ENCODE measurements at places on chromosomes 5 and 9. TPM values are rescaled to one million over a fixed set of nuclear protein-coding genes. Genes with fewer than 3 reads are reported as not detected.
A peak's percentile ranks its signal among the peaks of the same experiment; 100 is the strongest.

DNA sequence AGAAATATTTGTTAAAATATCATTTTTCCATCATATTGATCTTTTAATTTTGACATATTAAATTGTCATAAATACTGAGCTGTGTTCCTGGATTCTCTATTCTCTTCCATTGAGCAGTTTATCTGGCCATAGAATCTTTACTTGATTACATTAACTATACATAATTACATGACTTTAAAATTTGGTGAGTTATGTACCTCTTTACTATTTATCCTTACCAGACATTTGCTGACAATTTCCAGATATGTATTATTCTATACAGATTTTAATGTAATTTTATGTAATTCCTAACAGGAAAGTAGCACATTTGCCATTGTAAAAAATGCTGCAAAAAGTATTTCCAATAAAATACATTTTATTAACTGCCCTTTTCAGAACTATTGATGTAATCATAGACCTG is 770.3 kb downstream of the KCTD16 start:
- no peaks in the 10 kb centered on the region for H3K4me1 ChIP-seq
- H3K4me3 ChIP-seq, result no peak overlapping the region
- H3K27me3 ChIP-seq, result no peaks in the 10 kb centered on the region
- no peaks in the 10 kb centered on the region for H3K36me3 ChIP-seq
- no peak overlapping the region for H3K27ac ChIP-seq
- no peak for DNase-seq

GRCh38 chr9:86043999-86044398 is 55.4 kb downstream of the GOLM1 start:
- no peaks in the 10 kb centered on the region for H3K36me3 ChIP-seq
- DNase-seq, result peak; percentile 30
- no peaks in the 10 kb centered on the region for H3K27me3 ChIP-seq
- H3K27ac ChIP-seq, result no peak overlapping the region
- no peak overlapping the region for H3K4me3 ChIP-seq
- H3K4me1 ChIP-seq, result no peaks in the 10 kb centered on the region

- no peak overlapping the region for H3K4me3 ChIP-seq
- no peak overlapping the region for H3K27ac ChIP-seq
- no peaks in the 10 kb centered on the region for H3K36me3 ChIP-seq
- no peaks in the 10 kb centered on the region for H3K4me1 ChIP-seq
- no peaks in the 10 kb centered on the region for H3K27me3 ChIP-seq
Measured at GRCh38 chr9:135359764-135360163, 119.8 kb upstream of the PPP1R26 start.

DNA sequence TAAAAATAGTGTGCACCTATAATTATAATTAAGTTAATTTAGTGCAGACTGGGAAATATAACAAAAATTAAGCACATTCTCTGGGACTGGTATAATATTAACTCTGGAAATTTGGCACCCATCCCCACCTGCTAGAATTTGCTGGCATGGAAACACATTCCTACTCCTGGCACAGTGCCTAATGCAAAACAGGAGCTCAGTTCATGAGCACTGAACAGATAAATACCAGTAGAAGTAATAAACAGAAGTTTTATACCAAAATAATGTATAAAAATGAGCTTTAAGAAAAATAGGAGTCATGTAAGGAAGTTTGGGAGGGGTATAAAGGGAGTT is 23.7 kb upstream of the NPR3 start:
- no peaks in the 10 kb centered on the region for H3K36me3 ChIP-seq
- H3K27ac ChIP-seq, result no peak overlapping the region
- no peak for DNase-seq
- H3K27me3 ChIP-seq, result peaks cover 9% of the 10 kb centered on the region
- H3K4me1 ChIP-seq, result no peaks in the 10 kb centered on the region
- H3K4me3 ChIP-seq, result no peak overlapping the region

DNA sequence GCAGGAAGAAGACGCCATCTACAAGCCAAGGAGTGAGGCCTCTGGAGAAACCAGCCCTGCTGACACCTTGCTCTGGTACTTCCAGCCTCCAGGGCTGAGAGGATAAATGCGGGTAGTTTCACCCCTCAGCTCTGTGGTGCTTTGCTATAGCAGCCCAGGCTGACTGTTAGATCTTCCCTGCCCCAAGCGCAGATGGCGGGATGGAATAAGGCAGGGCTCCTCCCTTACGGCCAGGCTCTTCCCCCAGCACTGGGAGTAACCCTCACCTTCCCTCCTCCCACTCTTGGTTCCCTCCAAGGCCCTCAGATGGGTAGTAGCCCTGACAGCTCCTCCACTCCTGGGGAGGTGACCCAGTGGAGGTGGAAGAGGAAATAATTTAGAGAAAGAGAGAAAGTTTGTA is 285.1 kb downstream of the GADD45G start:
- no peak overlapping the region for H3K4me3 ChIP-seq
- no peaks in the 10 kb centered on the region for H3K36me3 ChIP-seq
- H3K27me3 ChIP-seq, result no peaks in the 10 kb centered on the region
- no peak for DNase-seq

- no peak for DNase-seq
- peaks cover 49% of the 10 kb centered on the region for H3K27me3 ChIP-seq
Measured at GRCh38 chr5:111075520-111075919, 4.0 kb downstream of the TSLP start.

DNA sequence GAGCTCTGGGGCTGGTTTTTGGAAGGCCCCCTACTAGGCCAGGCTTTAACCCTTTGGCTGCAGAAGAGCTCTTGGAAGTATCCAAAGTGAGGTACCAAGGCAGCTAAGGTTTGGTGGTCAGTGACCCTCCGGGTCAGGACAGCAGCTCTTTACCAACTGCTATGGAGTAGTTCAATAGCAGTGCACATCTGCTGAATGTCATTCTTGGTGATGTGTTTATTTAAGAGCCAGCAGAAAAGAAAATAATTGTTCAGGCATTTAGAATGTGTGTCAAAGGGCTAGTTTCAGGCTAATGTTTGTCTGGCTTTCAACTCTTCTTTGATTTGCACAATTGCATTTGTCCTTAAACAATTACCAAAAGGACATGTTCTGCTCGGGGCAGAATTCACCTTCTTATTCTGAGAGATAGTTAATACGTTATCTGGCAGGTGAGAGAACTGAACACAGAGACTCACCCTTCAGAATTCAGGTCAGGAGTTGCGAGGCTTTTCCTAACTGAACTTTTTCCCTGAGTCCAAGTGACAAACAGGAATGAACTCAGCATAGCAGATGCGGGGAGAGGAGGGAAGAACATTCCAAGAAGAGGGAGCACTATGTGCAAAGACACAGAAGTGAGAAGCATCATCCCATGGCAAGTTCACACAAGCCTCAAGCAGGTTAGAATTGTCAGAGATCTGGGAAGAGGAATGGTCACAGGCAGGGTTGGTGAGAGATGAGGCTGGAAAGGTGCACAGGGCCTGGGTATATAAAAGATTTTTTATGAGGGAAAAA is 556.7 kb upstream of the TLE4 start:
- no peak overlapping the region for H3K27ac ChIP-seq
- DNase-seq, result no peak
- H3K4me3 ChIP-seq, result no peak overlapping the region
- no peaks in the 10 kb centered on the region for H3K27me3 ChIP-seq
- H3K4me1 ChIP-seq, result no peaks in the 10 kb centered on the region

- H3K27me3 ChIP-seq, result peaks cover 6% of the 10 kb centered on the region
- H3K36me3 ChIP-seq, result no peaks in the 10 kb centered on the region
- H3K4me3 ChIP-seq, result no peak overlapping the region
- H3K27ac ChIP-seq, result no peak overlapping the region
Measured at GRCh38 chr9:117092582-117092981, 322.3 kb downstream of the ASTN2 start.

DNA sequence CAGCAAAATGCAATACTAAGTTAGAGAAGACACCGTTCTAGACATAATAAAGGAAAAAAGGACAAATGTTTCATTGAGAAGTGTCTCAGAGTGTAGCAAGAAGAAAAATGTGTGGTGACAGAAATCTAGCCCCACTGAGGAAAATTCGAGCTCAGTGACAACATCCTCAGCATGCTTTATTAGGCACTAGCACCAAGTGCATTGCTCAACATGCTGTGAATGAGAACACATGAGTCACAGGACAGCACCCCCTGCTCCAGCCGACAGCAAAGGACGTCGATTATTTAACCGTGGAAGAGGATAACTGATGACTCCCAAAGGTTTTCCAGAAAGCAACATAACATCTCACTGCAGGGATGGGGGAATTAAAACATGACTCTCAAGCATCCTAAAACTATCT is 182.7 kb downstream of the GNAQ start:
- no peaks in the 10 kb centered on the region for H3K36me3 ChIP-seq
- no peak for DNase-seq
- peaks cover 28% of the 10 kb centered on the region for H3K4me1 ChIP-seq
- no peak overlapping the region for H3K27ac ChIP-seq

DNA sequence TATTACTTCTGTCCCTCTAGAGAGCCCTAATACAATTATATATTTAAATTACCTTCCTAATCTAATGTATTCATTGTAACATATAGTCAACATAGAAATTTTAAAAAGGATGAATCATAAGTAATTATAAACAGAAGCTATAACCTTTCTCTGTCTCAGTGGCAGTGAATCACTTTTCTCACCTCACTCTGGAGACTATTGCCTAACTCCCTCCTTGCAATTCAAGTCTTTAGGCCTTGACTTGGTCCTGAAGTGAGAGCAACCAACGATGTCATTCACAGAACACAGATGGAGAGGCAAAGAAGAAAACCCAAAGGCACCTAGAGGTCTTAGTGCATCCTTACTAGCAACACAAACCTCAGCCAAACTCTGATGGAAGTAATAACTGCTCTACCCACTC is 133.3 kb upstream of the DPYSL3 start:
- H3K27ac ChIP-seq, result no peak overlapping the region
- peaks cover 1% of the 10 kb centered on the region for H3K36me3 ChIP-seq
- DNase-seq, result no peak
- H3K4me3 ChIP-seq, result no peak overlapping the region

DNA sequence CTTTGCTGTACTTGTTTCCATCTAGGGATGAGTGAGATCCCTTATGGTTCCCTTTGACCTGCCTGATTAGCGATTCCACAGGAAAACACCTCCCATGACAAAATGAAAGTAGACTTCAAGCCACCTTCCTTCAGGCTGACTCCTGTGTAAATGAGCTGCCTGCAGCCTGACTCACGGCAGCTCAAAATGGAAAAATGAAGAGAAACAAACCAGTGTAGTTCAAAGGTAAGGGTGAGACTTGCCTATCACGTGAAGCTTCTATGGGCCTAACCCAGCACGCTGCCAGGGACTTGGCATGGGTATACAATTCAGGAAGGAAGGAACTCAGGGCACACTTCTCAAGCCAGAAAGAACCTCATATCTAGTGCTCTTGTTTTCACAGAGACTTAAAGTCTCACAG is 110.1 kb upstream of the LRRTM2 start:
- no peak overlapping the region for H3K4me3 ChIP-seq
- H3K27me3 ChIP-seq, result peaks cover 4% of the 10 kb centered on the region
- no peak overlapping the region for H3K27ac ChIP-seq

DNA sequence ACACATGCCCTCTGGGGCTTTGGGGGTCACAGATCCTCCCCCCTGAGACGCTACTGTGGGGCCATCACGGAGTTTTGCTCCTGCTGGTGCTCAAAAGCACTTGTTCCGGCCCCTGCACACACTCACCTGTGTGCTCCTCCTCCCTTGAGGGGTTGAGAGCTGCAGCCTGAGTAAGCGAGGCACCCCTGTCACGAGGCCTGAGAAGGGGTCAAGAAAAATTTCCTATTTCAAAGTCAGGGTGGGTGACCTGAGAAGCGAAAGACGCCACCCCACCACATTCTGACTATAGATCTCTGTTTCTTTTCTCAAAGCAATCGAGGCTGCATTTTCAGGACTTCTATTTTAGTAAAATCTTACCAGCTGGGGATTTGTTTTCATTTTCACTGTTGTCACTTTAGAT is 138.5 kb downstream of the DCP2 start:
- H3K27ac ChIP-seq, result no peak overlapping the region
- no peak for DNase-seq

GRCh38 chr9:37436540-37436939 is 14.0 kb downstream of the GRHPR start:
- H3K4me3 ChIP-seq, result no peak overlapping the region
- peaks cover 42% of the 10 kb centered on the region for H3K36me3 ChIP-seq
- no peak overlapping the region for H3K27ac ChIP-seq
- DNase-seq, result no peak
- H3K4me1 ChIP-seq, result no peaks in the 10 kb centered on the region

DNA sequence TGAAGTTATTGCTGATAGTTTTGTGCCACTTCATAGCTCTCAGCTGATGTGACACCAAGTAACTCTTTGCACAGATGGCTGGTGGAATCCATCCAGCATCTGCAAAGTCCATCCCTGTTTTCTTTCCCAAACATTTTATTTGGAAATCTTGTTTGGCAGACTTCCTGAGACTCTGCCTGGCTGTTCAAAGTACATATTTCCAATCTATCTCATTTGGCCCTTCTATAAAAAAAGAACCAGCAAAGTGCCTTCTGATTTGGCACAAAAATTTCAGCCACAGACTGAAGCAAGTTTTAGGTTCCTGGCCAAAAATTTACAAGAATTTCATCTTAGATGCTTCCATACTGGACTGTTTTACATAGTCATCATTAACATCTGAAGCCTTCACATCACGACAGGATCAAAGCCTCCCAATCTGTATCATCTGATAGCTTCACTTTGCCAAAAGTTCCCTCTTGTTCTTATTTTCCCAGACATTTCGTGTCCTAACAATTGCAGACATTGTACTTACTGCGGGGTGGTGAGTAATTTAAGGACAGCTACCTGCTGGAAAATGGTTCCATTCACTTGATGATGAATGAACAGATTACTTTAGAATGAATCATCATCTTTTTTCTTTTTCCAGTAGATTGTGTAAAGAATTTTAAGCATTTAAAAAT is 377.3 kb downstream of the KIAA0825 start:
- no peak overlapping the region for H3K4me3 ChIP-seq
- H3K4me1 ChIP-seq, result no peaks in the 10 kb centered on the region
- no peak overlapping the region for H3K27ac ChIP-seq
- H3K36me3 ChIP-seq, result no peaks in the 10 kb centered on the region
- H3K27me3 ChIP-seq, result no peaks in the 10 kb centered on the region

DNA sequence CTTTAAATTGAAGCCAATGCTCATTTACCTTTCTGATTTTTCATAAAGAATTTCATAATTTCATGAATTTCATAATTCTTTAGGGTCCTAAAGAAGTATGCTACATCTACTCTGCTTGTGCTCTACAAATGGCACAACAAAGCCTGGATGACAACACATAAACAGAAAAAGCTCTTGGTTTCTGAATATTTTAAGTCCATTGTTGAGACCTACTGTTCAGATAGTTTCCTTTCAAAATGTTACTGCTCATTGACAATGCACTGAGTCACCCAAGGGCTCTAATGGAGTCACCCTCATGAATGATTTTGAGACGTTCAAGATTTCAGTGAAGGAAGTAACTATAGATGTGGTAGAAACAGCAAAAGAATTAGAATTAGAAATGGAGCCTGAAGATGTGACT is 74.1 kb downstream of the SLCO4C1 start:
- H3K36me3 ChIP-seq, result no peaks in the 10 kb centered on the region
- H3K27me3 ChIP-seq, result peaks cover 4% of the 10 kb centered on the region
- H3K27ac ChIP-seq, result no peak overlapping the region
- no peak overlapping the region for H3K4me3 ChIP-seq
- no peaks in the 10 kb centered on the region for H3K4me1 ChIP-seq

The IL31RA gene
- total RNA-seq, result not detected

The HSD17B4 gene
- total RNA-seq, result 92.3 TPM

The PLPP7 gene
- 0.30 TPM for total RNA-seq

The OTP gene
- not detected for total RNA-seq

The PLPPR1 gene
- not detected for total RNA-seq

The LEAP2 gene
- total RNA-seq, result 2.5 TPM

The ADAMTS2 gene
- not detected for total RNA-seq

The TICAM2 gene
- total RNA-seq, result 1.7 TPM

The GABRA1 gene
- total RNA-seq, result not detected

The PHAX gene
- total RNA-seq, result 49.1 TPM

The RPL37 gene
- total RNA-seq, result 1,915 TPM

The MCC gene
- 1.9 TPM for total RNA-seq

The OLFM1 gene
- total RNA-seq, result not detected

Data from activated CD4-positive, alpha-beta T cell treated with anti-CD3 and anti-CD28 coated beads for 36 hours (primary cell).